Type B pancreatic cell (in vitro differentiated cells): ENCODE measurements at places on chromosomes 11 and 22. TPM values are rescaled to one million over a fixed set of nuclear protein-coding genes. Genes with fewer than 3 reads are reported as not detected.

OR8D1 gene
- total RNA-seq: not detected in 2 replicates

IL18BP gene
- total RNA-seq: 10.6 and 15.7 TPM in 2 replicates

INCENP gene
- total RNA-seq: 38.8 and 96.7 TPM in 2 replicates

SLC22A9 gene
- 0.19 and 0.24 TPM in 2 replicates for total RNA-seq

WT1 gene
- total RNA-seq: 2.7 and 5.2 TPM in 2 replicates

KDELR3 gene
- 10.6 and 24.2 TPM in 2 replicates for total RNA-seq
